ENCODE measurements at places on chromosomes 13 and 19. TPM values are rescaled to one million over a fixed set of nuclear protein-coding genes. Genes with fewer than 3 reads are reported as not detected.

DNA sequence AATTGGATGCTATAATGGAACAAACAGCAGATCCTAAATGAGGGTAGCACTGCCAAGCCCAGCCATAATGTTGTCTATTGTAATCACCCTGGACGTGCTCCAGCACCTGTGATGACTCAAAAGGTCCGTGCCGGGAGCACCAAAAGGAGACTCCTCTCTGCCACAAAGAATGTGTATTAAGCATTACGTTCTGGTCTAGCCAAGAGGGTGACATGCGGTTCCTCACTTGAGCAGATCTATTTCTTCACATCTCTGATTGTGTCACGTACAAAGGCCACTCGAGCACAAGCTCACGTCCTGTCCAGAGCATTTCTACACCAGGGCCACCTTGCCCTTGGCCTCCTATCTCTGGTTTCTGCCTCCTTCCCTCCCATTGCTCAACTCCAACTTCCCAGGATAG lies 219.9 kb upstream of the IRS2 start:
- no peaks in the 10 kb centered on the region for H3K4me1 ChIP-seq
- H3K27me3 ChIP-seq: peaks cover 11% of the 10 kb centered on the region
- no peaks in the 10 kb centered on the region for H3K36me3 ChIP-seq
- H3K4me3 ChIP-seq: no peak overlapping the region

DNA sequence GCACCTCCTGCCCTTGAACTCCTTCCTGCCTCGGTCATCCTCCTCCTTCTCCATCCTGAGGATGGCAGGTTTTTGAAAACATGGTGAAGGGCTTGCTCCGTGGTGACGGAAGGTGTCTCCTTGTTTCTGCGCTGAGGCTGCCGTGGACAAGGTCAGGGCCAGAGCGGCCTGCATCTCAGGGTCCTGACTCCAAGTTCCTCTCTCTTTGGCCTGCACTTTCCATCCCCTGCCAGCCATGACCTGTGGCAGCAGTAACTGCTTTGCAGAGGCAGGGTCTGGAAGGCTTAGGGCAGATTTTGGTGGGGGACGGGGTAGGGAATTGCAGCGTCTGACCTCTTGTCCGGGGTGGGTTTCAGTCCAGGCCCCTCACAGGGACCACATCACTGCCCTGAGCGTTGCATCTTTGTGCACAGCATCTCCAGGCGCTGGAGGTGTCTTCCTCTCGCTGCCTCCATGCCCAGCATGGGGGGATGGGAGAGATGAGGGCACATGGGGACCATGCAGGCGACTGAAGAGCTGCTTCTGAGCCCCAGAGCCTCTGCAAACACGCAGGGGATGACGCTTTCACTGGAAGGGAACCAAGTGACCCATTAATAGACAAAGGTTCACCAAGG lies 216.8 kb downstream of the TEX29 start:
- no peak for DNase-seq
- H3K27ac ChIP-seq: no peak overlapping the region
- H3K4me3 ChIP-seq: no peak overlapping the region
- peaks cover 42% of the 10 kb centered on the region for H3K27me3 ChIP-seq
- peaks cover 7% of the 10 kb centered on the region for H3K4me1 ChIP-seq
- no peaks in the 10 kb centered on the region for H3K36me3 ChIP-seq

Gene SLITRK6
- total RNA-seq: not detected

- no peak overlapping the region for H3K4me3 ChIP-seq
- H3K36me3 ChIP-seq: no peaks in the 10 kb centered on the region
- peaks cover 10% of the 10 kb centered on the region for H3K27me3 ChIP-seq
- H3K27ac ChIP-seq: no peak overlapping the region
Observed at GRCh38 chr19:55820037-55820436, 11.8 kb downstream of the NLRP11 start.

GRCh38 chr13:110014719-110015118 lies 228.3 kb upstream of the IRS2 start:
- H3K36me3 ChIP-seq: no peaks in the 10 kb centered on the region
- no peak overlapping the region for H3K4me3 ChIP-seq
- no peak overlapping the region for H3K27ac ChIP-seq
- H3K27me3 ChIP-seq: peaks cover 4% of the 10 kb centered on the region

DNA sequence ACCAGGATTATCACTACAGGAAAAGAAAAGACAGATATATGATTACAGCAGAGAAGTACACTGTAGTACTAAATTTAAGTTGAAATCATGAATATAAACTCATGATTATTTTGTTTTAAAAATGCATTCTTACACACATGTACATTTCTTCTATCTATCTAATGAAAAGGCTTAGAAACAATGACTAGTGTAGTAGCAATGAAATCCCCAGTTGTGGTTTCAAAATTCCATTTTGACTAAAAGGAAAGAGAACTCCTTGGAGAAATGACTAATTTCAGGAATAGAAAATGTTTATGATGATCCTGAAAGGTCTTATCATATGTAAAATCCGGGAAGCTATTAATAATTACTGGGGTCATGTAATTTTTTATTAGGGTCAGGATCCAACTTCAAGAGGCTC lies 195.0 kb upstream of the STARD13 start:
- H3K27me3 ChIP-seq: peaks cover 17% of the 10 kb centered on the region
- H3K4me1 ChIP-seq: no peaks in the 10 kb centered on the region
- H3K4me3 ChIP-seq: no peak overlapping the region
- DNase-seq: no peak

GRCh38 chr13:46077265-46077664 lies 24.7 kb upstream of the ZC3H13 start:
- H3K4me1 ChIP-seq: peaks cover 14% of the 10 kb centered on the region
- no peak overlapping the region for H3K4me3 ChIP-seq
- H3K36me3 ChIP-seq: no peaks in the 10 kb centered on the region
- no peak for DNase-seq
- no peaks in the 10 kb centered on the region for H3K27me3 ChIP-seq

DNA sequence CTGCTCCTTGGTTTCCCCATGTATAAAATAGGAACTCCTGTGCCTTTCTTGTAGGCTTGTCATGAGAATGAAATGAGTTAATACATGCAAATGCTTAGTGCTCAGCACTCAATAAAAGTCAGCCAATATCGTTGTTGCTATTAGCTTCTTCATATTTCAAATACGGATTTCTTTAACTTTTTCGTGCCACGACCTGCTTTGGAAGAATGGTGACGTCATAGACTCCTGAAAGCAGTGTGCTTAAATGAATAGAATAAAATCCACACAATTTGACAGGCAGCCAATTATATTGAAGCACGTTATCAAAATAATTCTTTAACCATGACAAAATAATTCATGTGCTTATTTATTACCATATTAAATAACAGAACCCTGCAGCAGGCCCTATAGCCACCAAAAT lies 26.6 kb upstream of the CDC16 start:
- no peak overlapping the region for H3K4me3 ChIP-seq
- no peaks in the 10 kb centered on the region for H3K27me3 ChIP-seq
- no peaks in the 10 kb centered on the region for H3K36me3 ChIP-seq
- no peak for DNase-seq
- H3K27ac ChIP-seq: no peak overlapping the region
- peaks cover 33% of the 10 kb centered on the region for H3K4me1 ChIP-seq

DNA sequence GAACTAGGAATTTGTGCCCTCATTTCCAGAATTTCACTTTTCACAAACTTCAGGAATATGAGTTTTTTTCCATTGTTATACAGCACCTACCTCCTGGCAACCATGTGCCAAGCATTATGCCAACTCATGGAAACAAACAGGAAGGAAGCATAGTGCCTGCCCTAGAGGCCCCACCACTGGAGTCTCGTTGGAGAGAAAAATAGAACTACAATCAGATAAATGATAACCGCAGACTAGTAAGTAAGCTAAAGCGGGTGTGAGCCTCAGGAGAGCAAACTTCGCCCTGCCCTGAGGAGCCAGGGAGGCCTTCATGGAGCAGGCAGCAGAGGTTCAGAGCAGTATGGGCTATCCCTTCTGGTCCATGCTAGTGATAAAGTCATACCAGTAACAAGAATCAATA lies 75.9 kb downstream of the FRY start:
- DNase-seq: peak; percentile 5
- H3K4me3 ChIP-seq: no peak overlapping the region
- H3K36me3 ChIP-seq: peaks cover 10% of the 10 kb centered on the region
- H3K27me3 ChIP-seq: no peaks in the 10 kb centered on the region

DNA sequence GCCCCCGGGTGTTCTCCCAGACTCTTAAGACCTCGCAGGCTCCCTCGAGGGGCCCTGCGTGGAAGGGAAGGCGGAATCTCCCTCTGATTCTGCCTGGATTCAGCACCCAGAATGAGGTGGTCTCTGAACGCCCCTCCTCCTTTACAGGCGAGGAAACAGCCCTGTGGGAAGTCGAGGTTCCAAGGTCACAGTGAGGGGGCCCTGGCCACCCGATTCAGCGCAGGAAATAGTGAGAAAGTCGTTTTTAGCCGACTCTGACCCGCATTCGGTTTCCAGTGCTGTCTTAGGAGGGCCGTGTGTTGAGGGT lies 1.1 kb downstream of the BSG start:
- peaks cover 3% of the 10 kb centered on the region for H3K36me3 ChIP-seq
- H3K4me3 ChIP-seq: peak overlapping the region; percentile 78
- H3K27me3 ChIP-seq: no peaks in the 10 kb centered on the region
- no peak for DNase-seq
- peaks cover 36% of the 10 kb centered on the region for H3K4me1 ChIP-seq

DNA sequence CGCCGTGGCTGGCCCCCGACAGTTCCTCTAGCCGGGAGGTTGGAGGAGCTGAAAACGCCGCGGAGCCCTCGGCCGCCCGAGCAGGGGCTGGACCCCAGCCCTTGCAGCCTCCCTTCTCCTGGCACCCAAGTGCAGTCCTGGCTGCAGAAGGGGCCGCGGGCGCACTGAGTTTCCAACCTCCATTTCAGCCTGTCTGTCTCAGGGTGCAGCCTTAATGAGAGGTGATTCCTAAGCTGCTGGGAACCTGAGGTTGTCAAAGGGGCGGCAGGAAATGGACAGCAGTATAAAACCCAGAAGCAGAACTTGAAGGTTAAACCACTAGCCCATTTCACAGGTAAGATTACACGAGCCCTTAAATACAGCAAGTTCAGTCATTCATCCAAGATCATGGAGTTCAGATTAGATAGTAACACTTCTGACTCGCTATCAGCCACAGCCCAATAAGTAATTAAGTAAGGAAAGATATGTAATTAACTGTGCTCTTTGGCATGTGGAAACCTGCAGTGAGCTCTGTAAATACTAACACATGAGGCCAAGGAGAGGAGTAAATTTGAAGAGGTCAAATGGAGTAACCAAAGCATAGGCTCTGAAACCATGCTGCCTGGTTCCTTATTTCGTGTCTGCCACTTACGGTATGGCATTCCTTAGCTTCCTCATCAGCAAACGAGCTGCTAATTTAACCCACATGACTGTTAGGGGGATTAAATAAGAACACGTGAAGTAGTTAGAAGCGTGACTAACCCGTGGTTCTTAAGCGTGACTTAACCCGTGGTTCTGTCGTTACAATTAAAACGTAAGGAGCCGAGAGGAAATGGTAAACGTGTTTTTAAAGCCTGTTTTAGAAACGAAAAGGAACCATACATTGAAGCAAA lies 686 bp downstream of the SETDB2 start:
- H3K4me3 ChIP-seq: peak overlapping the region; percentile 92
- DNase-seq: peak; percentile 50
- H3K36me3 ChIP-seq: peaks cover 14% of the 10 kb centered on the region

DNA sequence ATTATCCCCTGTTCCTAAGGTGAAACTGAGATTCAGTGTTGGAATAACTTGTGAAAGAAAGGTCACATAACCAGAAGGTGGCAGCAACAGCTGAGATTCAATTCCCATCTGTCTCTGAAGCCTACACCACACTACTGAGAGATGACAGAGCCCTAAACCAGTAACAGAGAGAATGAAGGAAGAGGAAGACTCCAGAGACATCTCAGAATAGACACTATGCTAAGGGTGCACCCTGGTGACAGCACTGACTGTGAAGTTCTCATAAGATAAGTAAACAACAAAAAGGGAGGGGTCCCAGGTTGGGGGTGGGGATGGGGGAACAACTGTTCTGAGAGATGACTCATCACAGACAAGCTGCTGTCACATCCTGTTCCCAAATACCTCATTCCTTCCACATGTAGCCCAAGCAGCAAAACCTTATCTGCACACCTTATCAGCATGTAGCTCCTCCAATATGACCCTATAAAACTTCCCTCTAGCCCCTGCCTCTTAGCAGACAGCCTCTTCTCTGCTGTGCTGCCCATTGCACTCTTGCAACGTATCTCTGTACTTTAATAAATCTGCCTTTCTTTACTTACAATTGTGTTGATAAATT lies 46.5 kb downstream of the UTP14C start:
- no peak overlapping the region for H3K27ac ChIP-seq
- peaks cover 11% of the 10 kb centered on the region for H3K4me1 ChIP-seq
- H3K27me3 ChIP-seq: peaks cover 16% of the 10 kb centered on the region
- peaks cover 11% of the 10 kb centered on the region for H3K36me3 ChIP-seq
- DNase-seq: peak; percentile 73

- peaks cover 28% of the 10 kb centered on the region for H3K36me3 ChIP-seq
- DNase-seq: no peak
- peak overlapping the region; percentile 98 for H3K27ac ChIP-seq
- peaks cover 67% of the 10 kb centered on the region for H3K4me1 ChIP-seq
- no peaks in the 10 kb centered on the region for H3K27me3 ChIP-seq
Observed at GRCh38 chr19:35901055-35901644, 810 bp upstream of the NFKBID start.

GRCh38 chr13:107643615-107644014 lies 571.7 kb downstream of the LIG4 start:
- no peaks in the 10 kb centered on the region for H3K4me1 ChIP-seq
- no peaks in the 10 kb centered on the region for H3K36me3 ChIP-seq
- no peak for DNase-seq
- H3K27ac ChIP-seq: no peak overlapping the region

Gene C19orf38
- total RNA-seq: 4.4 TPM

Gene RAB3D
- total RNA-seq: 9.8 TPM

DNA sequence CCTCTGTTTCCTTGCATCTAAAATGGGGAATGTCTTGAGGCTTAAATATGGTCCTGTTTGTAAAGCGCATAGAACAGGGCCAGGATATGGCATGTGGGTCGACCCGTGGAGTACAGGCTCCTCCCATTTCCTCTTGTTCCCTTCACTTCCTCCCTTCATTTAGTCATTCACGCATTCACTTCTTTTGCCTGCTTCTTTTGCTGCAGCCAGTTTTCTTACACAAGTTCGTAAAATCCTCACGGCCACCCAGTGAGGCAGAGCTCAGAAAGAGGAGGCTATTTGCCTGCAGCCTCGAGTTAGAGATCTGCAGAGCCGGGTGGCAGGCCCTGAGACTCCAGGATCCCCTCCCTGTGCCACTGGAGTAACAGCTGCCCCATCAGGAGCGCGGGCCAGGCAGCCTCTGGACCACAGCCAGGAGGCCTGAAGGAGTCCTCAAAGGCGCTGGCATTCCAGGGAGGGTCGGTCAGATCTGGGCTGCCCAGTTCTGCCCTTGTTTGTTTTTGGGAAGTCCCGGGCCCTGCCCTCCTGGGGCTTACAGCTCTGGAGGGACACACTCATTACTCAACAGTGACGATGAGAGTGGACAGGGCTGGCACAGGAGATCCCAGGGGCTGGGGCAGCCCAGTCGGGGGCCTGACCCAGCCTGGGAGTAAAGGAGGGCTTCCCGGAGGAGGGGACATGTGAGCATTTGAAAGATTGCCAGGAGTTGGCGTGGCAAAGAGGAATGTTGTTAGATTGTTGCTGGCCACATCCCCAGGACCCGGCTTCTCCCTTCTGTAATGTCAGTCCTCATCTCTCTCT lies 4.6 kb downstream of the PPP5C start:
- peaks cover 59% of the 10 kb centered on the region for H3K4me1 ChIP-seq
- H3K27me3 ChIP-seq: no peaks in the 10 kb centered on the region
- peak overlapping the region; percentile 90 for H3K4me3 ChIP-seq
- peak; percentile 58 for DNase-seq
- H3K27ac ChIP-seq: peak overlapping the region; percentile 93

Gene ZNF90
- 15.5 TPM for total RNA-seq

Gene IFI30
- 20.8 TPM for total RNA-seq

- no peak overlapping the region for H3K4me3 ChIP-seq
- no peak for DNase-seq
- no peaks in the 10 kb centered on the region for H3K27me3 ChIP-seq
- H3K4me1 ChIP-seq: no peaks in the 10 kb centered on the region
- H3K36me3 ChIP-seq: no peaks in the 10 kb centered on the region
Observed at GRCh38 chr13:81058916-81059290, 718.0 kb upstream of the SPRY2 start.

All from activated naive CD4-positive, alpha-beta T cell treated with anti-CD3 and anti-CD28 coated beads for 36 hours (primary cell).